ENCODE measurements at places on chromosomes 6 and 20.
A peak's percentile ranks its signal among the peaks of the same experiment; 100 is the strongest.

DNA sequence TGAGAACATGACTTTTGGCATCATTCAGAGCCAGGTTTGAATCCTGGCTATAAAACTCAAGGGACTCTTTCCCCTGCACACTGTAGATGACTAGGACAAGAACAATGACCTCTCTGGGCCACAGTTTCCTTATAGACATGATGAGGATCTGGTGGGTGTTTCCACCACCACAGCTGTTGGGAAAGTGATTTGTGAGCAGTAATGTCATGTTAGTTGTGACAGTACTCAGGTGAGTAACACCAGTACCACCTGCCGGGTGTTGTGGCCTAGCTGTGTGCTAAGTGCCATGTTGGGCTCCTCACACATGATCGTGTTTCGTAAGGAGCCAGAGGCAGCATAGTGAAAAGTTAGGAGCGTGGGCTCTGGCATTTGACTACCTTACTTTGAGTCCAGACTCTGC, 24.1 kb downstream of the HM13 start:
- DNase-seq, result no peak

DNA sequence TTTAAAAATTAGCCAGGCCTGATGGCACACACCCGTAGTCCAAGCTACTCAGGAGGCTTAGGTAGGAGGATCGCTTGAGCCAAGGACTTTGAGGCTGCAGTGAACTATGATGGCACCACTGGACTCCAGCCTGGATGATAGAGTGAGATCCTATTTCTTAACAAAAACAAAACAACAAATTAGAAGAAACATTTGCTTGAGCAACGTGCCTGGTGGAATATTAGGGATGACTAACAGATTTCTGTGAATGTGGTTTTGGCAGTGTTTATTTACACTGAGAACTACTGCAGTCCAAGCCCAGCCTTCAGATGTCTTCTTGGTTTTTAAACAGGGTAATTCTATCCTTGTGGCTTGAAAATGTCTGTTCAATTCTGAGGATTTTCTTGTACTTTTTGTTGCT, 9.2 kb downstream of the PPP1R3G start:
- peak; percentile 82 for DNase-seq

- DNase-seq, result no peak
Measured at GRCh38 chr20:61902221-61902869, 163.3 kb downstream of the TAF4 start.

DNA sequence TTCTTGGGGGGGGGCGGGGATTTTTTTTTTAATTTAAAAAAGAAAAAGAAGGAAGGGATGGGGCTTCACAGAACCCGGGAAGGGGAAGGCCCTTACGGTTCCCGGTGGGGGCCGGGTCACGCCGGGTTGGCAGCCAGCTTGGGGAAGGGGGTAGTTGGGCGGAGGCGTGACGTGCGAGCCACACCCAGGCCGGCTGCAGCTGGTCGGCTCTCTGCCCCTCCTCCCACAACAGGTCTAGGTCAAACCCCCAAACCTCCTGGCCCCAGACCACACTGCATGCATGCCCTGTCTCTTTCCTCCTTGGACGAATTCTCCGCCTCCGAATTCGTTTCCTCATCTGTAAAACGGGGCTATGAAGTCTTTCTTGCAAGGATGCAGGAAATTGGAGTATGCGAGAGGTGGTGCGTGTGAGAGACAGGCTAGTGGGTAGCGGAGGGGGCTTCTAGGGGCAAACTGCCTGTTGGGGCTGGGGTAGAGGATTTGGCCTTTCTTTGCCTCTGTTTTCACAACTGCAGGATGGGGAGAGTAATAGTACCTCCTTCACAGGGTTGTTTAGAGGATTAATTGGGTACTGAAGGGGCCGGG, 828 bp downstream of the HCK start:
- no peak for DNase-seq

- DNase-seq, result no peak
Measured at GRCh38 chr20:37668166-37668565, 25.7 kb upstream of the CTNNBL1 start.

GRCh38 chr6:32752580-32752979, 10.8 kb downstream of the HLA-DQB2 start:
- no peak for DNase-seq

GRCh38 chr20:23153696-23154341, 67.7 kb upstream of the CD93 start:
- no peak for DNase-seq

- no peak for DNase-seq
Measured at GRCh38 chr20:20821484-20822260, 109.2 kb upstream of the RALGAPA2 start.

DNA sequence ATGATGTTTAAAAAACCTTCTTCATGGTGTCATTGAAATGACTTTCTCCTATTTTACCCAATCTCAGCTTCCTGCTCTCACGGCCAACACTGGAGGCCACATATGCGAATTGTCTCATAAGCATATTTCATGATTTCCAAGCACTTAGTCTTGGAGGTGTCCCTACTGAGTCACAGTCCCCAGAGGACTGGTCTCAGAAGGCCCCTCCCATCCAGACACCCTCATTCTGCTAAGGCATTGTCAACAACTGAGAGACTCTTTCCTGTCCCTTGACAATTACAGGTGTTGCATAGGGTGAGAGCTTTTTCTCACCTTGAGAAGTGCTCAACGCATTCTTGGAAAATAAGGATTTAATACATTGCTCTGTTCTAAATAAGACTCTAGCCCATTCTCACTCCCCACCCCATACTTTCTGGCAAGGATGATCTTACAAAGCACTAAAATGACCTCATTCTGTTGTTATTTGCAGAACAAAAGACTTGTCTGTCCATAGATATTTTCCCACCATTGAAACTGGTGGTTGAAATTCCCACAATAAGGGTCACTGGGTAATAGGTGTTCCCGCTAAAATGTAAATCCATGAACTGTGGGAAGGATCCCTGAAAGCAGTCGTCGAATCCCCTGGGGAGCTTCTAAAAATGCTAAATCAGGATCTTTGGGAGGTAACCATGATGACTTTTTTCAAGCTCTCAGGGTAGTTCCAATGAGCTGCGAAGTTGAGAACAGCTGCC, 32.3 kb upstream of the SLC22A23 start:
- DNase-seq, result peak; percentile 40
